Fibroblast of skin of back (primary cell): ENCODE measurements at places on chromosomes 6 and 20.

DNA sequence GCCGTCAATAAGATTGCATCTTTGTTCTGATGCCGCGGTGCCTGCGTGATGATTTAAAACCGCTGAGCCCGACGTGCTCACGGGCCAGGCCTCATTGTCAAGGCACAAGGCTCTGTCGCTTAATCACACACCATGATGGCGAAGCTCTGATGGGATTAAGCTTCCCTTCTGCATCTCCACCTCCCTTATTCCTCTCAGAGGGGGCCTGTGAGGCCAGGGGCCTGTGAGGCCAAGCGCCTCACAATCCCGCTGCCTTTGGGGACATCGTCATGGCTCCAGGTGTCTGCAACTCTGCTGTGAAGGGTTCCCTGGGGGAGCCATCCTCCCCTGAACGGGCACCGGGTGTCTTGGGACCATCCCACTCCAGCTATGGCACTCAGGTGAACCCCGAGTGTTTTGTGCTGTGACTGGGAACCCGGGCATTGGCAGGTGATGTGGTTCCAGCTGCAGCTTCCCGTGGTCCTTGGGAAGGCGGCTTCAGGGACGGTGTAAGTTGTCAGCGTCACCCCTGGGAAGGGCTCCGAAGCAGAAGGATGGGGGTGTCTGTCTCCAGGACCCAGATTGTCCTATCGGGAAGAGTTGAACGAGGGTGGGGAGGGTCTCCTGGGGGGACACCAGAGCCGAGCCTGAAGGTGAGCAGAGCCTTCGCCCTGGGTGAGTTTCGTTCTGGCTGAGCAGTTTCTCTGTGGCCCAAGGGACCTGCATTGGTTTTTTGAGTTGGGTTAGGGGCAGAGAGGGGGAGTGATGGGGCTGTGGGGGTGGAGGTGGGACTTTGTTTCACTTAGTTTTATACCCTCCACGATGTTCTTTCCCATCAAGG is 18.0 kb upstream of the BHLHE23 start:
- DNase-seq: no peak

GRCh38 chr6:32436995-32437836 is 2.5 kb upstream of the HLA-DRA start:
- DNase-seq: no peak

GRCh38 chr6:137827411-137827940 is 39.6 kb upstream of the TNFAIP3 start:
- no peak for DNase-seq

DNA sequence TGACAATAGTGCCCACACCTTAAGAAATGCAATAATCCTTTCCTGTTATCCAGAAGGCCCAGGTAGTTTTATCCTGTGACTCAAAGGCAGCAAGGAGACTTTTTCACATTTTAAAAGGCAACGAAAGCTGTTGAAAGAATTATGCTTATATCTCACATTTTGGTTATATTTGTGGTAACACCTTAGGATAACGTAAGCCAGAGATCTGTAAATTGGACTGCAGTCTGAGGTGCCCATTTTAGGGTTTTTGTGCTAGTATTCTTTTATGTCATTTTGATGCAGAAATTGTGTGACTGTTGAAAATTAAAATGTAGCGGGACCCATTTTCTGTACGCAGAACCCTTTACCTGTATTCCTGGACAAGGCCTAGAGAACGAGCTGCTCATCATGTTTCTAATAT is 24.3 kb upstream of the MTHFD1L start:
- no peak for DNase-seq

DNA sequence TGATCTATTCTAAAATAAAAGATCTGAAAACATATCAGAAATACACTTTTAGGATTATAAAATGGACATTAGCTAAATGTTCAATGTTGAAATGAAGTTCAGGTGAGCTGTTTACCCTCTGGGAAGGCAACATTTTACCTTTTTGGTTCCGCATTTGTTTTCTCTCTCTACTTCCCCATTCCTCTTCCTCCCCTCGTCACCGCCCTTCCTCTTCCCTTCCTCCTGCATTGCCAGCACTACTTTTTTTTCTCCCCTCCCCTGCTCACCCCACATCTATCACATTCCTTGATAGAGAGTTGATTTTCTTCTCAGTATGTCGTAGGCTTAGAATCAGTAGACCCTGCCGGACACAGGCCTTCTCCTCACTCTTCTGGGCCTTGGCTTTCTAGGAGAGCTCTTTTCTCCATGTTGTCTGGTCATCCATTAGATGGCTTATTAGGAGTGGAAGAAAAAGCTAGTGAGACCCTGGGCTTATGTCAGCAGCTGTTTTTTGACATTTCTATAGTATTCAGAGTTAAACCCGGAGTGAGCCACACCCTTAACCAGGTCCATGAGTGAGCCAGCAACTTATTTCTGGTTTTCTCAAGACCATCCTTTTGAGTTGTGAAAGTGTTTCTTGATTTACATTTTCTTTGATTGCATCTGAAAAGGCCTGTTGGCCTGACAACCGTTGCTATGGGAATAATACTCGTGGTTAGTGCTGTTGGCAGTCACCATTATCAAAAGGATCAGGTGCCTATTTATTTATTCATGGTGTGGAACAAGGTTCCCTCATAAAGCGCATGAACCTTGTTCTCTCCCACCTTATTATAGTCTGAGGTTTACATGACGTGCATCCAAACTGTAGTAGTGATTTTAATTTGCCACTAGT is 90.9 kb downstream of the DTD1 start:
- no peak for DNase-seq

DNA sequence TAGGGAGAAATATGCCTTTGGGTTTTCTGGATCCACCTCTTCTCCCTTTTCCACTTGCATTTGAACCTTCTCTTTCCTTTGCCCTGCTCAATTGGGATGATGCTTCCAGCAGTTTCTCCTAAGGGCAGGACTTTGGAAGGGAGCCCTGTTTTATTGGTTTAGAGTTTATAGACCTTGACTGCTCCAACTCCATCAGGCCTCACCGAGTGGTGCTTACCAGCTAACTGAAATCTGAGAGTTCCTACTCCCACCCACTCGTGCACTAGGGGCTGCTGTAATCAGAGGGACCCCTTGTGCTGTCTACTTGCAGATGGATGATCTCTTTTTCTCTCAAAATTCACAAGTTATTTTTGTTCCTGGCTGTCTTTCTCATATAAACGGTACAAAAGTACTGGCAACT is 121.3 kb upstream of the SLC22A16 start:
- no peak for DNase-seq

DNA sequence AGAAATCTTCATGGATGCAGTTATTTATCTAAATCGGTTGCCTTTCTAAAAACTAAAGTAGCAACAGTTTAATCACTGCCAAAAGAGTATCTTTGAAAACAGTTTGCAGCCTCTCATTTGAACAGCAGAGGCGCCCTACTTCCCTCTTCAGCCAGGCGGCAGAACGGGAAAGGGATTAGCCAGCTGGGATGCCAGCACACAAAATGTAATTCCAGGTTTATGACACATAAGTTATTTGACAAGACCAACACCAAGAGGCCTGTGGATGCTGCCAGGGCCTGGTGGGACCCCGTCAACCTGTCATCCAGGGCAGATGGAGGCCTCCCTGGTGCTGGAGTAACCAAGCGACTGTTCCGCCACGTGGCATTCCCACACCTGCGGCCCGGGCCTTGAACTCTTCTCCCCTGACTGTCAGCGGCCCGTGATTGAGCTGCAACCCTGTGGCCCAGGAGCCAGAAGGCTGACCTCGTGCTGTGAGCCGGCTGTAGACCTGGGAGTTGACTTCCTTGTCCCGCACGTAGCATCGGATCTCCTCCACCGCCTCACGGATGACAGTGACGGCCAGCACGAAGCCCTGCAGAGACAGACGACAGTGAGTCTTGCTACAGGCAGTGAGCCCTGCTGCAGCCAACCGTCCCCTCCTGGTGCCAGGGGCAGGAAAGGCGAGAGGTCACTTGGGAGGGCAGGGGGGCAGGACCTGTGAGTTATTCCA is 55.5 kb downstream of the ATP9A start:
- DNase-seq: peak; percentile 62

GRCh38 chr6:152160346-152160745 is 352.9 kb downstream of the ESR1 start:
- DNase-seq: no peak

- DNase-seq: peak; percentile 30
Measured at GRCh38 chr6:30061858-30062458, 893 bp downstream of the POLR1H start.

DNA sequence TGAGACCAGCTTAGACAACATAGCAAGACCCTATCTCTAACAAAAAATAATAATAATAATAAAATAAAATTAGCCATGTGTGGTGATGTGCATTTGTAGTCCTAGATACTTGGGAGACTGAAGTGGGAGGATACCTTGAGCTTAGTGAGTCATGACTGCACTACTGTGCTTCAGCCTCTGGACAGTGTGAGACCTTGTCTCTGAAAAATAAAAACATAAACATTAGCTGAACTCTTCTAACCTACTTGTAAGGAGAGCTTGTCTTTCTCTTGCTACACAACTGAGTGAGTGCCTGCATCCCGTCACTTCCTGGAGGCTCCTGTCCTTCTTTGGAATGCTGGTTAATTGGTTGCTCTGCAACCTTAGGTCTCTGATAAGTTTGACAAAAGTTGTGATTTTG is 5.1 kb upstream of the DBNDD2 start:
- no peak for DNase-seq

GRCh38 chr20:8930726-8931125 is 138.2 kb upstream of the PLCB4 start:
- DNase-seq: no peak

- DNase-seq: peak; percentile 82
Measured at GRCh38 chr20:47150403-47151152, 205.9 kb downstream of the ZMYND8 start.

- DNase-seq: no peak
Measured at GRCh38 chr6:151681433-151682059, 125.9 kb upstream of the ESR1 start.

DNA sequence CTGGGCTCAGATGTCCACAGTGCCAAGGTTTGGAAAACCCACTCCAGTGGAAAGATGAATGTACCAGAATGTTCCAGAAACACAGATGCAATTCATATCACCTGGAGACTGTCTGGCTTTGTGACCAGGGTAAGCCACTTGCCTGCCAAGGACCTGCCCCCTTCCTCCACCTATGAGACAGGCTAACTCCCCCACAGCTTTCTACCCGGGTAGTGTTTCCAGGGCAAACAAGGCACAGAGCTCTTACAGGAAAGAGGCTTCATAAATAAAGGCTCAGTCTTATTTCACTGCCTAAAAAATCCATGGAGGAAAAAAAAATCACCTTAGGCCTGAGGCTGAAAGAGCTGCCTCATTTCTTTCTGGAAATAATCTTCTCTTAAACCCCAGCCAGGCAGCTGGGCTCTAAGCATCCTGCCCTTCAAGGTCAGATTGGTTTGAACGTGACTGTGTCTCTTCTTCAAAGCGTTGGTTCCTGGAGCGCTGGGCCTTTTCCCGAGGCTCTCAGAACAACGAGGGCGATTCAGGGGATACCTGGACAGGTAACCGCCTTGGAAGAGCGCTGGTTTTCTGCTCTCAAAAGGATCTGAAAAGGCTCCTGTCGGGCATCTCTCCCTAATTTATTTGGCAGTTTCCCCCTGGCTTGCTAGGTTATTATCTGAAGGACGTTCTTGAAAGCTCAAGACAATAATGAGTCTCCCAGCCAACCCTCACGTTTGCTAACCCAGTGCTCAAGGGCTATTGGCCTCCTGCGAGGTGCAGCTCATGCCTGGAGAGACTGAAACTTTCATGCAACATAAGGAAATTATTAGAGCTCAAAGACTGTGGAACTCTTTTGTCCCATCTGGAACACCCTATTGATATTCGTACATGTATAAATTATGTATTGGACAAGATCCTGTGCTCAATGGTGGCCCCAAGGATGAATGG is 199.2 kb upstream of the PMEPA1 start:
- DNase-seq: no peak

- DNase-seq: no peak
Measured at GRCh38 chr6:167293088-167293589, 2.0 kb downstream of the UNC93A start.

DNA sequence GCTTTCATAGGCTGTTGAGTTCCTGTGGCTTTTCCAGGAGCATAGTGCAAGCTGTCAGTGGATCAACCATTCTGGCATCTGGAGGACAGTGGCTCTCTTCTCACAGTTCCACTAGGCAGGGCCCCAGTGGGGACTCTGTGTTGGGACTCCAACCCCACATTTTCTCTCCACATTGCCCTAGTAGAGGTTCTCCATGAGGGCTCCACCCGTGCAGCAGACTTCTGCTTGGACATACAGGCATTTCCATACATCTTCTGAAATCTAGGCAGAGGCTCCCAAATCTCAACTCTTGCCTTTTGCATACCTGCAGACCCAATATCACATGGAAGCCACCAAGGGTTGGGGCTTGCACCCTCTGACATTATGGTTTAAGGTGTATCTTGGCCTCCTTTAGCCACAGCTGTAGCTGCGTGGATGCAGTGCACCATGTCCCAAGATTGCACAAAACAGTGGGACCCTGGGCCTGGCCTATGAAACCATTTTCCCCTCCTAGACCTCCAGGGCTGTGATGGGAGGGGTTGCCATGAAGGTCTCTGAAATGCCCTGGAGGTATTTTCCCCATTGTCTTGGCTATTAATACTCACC is 645.9 kb upstream of the CITED2 start:
- DNase-seq: no peak

DNA sequence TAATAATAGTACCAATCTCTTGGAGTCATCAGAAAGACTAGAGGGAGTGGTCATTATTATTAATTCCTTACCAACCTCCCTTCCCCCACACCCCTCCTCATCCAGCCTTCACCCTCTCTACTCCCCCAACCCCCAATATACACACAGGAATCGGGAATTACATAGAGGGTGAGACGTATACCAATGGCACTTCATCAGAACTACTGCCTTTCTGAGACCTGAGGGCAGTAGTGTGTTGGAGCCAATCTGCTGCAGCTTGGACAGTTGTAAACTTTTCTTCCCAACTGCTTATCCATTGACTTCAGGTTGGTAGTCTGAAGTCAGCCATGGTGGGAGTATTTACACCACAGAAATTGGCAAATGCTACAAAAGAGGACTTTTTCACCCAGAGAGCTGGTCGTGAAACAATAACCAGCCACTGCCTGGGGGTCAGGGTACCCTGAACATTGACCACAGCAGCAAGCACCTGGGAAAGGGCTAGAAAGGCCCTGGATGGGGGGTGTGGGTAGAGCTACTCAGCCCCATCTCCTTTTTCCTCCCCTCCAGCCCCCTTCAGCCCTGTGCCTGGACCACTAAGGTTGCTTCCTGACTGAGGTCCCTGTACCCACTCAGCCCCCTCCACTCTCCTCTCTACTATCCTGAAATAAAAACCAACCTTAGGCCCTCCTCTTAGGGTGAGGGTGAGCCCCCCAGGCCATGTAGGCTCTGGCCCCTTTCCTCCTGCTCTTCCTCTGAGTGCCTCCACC is 161.5 kb downstream of the MRPL14 start:
- DNase-seq: no peak

- DNase-seq: no peak
Measured at GRCh38 chr6:31305703-31306219, 33.9 kb upstream of the HLA-C start.

GRCh38 chr20:62772103-62772611 is 24.1 kb upstream of the MRGBP start:
- DNase-seq: no peak

- no peak for DNase-seq
Measured at GRCh38 chr6:110629153-110629552, 152.7 kb upstream of the SLC22A16 start.

DNA sequence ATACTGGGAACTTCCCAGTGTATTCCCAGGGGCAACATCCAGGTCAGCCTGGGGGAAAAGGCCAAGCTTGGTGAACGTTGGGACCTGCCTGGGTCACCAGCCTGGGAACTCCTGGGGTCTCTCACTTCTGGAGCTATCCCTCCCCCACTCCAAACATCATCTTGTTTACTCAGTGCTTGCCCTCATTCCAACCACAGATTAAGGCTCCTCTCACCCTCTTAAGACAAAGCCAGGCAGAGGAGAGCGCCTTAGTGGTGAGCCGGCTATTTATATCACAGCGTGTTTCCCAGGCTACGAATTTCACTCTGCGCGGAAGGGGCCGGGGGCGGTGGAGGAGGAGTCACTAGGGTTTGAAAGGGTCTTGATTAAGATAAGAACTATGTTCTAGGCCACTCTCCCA is 12.1 kb downstream of the PRPH2 start:
- DNase-seq: peak; percentile 39
